ENCODE measurements at places on chromosomes 16 and 17.
A peak's percentile ranks its signal among the peaks of the same experiment; 100 is the strongest.

DNA sequence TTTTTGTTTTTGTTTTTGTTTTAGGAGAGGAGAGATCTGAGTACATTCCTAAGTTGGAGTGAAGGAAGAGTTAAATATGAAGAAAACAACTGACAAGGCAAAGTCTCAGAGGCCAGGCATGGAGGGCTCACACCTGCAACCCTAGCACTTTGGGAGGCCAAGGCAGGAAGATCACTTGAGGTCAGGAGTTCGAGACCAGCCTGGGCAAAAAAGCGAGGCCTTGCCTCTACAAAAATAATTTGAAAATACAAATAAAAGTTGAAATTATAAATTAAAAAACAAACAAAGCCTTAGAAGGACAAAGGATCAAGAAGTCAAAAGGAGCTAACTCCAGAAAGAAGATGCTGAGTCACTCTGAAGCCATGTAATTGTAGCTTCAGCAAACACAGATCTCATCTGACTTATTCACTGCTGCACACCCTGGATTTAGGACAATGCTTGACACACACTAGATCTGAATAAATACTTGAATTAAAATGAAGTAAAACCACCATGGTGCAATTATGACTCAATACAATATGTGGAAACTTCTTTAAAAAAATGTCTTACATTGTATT, 9.1 kb downstream of the CEP20 start:
- no peak for DNase-seq

GRCh38 chr17:74972107-74972972, at the start of gene HID1:
Gene HID1, minus strand, starts transcription at chr17:74972759. Its CDS starts 103 bp downstream, at chr17:74972656.
- DNase-seq: peak; percentile 21

DNA sequence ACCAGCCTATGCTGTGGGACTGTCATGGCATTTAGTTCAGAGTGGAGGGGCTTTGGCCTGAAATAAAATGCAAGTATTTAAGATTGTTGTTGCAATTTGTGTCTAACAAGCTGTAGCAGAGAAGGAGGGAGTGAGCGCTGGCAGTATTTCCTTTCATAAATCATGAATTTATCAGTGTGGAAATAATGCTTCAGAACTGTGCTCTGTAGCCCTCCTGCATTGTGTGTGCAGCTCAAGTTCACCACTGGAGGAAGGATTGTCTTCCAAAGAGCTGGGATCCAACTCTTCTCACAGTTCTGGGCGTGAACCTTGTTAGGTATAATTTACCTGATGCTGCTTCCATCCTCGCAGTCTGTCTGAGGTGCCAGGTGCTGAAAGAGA, 15.1 kb downstream of the SNX11 start:
- DNase-seq: no peak

GRCh38 chr17:4942760-4943508, 2.9 kb downstream of the RNF167 start:
- no peak for DNase-seq

GRCh38 chr17:43418441-43419374, 19.9 kb downstream of the ARL4D start:
- DNase-seq: no peak

- DNase-seq: no peak
Measured at GRCh38 chr16:79982361-79982760, 381.8 kb upstream of the MAF start.

DNA sequence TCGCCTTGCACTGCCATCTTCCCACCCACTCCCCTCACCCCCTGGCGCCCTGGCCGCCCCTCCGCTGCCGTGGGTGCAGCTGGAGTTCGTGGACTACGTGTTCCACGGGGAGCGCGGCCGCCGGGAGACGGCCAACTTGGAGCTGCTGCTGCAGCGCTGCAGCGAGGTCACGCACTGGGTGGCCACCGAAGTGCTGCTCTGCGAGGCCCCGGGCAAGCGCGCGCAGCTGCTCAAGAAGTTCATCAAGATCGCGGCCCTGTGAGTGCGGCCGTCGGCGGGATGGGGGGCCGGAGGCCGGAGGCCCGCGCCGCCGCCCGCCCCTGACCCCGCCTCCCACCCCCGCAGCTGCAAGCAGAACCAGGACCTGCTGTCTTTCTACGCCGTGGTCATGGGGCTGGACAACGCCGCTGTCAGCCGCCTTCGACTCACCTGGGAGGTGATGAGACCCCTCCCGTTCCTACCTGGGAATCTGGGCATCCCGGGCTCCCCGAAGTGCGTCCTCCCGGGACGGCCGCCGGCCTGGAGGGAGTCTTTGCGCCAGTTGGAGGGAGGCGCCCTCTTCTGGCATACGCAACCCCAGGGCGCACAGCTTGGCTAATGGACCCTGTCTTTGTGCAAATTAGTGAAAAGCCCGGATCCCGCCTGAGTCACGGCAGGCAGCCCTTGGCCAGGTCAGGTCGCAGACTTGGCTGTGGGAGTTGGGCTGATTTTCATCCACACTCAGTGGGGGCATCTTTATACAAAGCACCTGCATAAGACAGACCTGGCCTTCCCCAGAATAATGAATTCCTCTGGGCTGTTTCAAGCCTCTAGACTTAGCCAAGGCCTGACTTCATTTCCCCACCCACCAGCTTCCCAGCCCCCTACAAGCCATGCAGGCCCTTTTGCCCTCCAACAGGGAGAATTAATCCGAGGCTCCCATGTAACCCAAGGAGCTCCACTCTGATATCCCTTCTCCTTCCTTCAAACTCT, 14.3 kb downstream of the RAPGEFL1 start:
- DNase-seq: peak; percentile 82

DNA sequence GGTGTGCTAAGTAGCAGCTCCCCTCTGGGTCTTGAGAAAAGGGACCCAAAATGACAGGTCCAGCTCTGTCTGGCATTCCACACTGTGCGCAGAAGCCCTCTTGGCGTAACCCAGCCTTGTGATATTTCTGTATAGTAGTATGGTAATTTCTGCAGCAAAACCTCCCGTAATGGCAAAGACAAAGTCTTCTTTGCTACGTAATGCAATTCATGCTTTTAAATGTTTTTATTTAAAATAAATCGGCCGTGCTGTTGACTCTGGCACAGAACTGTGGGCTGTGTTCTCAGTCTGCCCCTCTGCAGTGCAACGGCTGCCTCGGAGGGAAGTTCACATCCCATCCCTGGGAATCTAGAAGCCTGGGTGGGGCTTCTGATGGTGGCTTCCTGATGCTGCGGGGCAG, 75.2 kb downstream of the ASIC2 start:
- DNase-seq: no peak

GRCh38 chr17:58294034-58294433, 13.3 kb upstream of the MPO start:
- no peak for DNase-seq

DNA sequence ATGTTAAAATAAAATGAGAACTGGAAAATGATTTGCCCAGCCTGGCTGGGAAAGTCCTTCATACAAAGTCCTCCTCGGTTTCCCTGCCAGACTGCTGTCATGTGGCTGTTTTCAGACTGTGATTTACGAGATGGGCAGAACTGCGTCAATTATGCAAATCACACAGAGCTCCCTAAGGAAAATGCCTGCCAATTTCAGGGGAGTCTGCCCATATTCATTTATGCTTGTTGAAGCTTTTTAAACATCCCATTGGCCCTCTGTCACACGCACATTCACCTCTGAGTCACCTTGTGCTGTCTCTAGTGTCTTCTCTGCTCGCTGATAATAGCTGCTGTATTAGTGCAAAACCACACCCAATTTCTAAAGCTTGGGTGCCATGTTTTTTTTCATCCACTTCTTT, 81.7 kb upstream of the FAM20A start:
- DNase-seq: no peak

GRCh38 chr16:3017794-3018506, at the start of gene CLDN6:
Gene CLDN6, minus strand, starts transcription at chr16:3018183. Its CDS starts 2,162 bp downstream, at chr16:3016021.
- no peak for DNase-seq

DNA sequence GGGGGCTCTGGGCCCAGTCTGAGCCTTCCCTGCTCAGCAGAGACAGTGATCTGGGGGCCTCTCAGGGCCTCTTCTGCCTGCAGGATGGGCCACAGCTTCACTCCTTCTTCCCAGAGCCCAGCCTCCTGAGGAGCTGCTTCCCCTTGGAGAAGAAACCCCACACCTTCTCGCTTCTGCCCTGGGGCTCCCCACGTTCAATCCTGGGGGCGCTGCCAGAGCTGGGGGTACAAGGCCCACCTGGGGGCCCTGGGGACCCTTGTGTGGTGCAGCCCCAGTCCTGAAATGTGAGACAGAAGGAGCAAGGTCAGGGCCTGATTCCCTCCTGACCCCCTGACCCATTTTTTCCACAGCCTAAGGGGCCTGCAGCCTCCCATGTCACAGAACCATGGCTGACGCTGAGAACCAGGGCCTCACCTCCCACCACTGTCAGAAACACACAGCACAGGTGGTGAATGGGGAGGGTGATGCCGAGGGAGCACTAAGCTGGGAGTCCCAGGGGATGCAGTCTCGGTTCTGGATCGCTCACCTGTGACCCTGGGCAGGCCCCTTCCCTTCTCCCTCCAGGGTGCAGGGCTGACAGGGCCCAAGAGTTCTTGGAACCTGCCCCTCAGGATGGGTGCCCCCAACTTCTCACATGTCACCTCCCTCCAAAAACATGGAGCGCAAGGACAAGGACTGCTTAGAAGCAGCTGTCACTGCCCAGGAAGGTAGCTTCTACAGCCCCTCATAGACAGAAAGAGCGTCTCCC, 21.6 kb upstream of the MPO start:
- no peak for DNase-seq

- no peak for DNase-seq
Measured at GRCh38 chr17:31387438-31387837, 4.0 kb upstream of the RAB11FIP4 start.

DNA sequence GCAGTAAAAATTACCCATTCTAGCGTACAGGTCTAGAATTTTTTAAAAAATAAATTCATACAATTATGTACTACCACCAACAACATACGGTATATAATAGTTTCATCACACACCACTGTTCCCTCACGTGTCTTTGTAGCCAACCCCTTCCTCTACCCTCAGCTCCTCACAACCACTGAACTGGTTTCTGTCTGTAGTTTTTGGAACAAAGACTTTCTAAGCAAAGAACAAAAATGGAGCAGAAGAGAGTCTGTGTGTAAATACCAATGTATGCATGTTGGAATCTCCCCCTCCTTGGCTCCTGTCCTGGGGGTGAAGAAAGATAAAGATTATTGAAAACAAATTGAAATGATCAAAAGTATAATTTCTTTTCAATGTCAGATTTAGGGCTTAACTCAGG, 31.9 kb upstream of the CCR7 start:
- no peak for DNase-seq

GRCh38 chr16:79750311-79750710, 149.8 kb upstream of the MAF start:
- no peak for DNase-seq

DNA sequence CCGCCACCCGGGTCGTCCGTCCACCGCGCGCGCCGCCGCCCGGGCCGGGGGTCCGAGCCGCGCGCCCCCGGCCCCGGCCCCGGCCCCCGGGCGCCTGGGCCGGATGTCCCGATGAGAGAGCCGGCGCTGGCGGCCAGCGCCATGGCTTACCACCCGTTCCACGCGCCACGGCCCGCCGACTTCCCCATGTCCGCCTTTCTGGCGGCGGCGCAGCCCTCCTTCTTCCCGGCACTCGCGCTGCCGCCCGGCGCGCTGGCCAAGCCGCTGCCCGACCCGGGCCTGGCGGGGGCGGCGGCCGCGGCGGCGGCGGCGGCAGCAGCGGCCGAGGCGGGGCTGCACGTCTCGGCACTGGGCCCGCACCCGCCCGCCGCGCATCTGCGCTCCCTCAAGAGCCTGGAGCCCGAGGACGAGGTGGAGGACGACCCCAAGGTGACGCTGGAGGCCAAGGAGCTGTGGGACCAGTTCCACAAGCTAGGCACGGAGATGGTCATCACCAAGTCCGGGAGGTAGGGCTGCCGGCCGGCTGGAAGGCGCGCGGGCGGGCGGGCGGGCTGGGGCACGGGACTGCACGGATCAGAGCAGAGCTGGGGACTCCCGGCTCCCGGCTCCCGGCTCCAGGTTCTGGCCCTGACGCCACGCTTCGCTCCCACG, 548 bp downstream of the TBX2 start:
- DNase-seq: no peak

DNA sequence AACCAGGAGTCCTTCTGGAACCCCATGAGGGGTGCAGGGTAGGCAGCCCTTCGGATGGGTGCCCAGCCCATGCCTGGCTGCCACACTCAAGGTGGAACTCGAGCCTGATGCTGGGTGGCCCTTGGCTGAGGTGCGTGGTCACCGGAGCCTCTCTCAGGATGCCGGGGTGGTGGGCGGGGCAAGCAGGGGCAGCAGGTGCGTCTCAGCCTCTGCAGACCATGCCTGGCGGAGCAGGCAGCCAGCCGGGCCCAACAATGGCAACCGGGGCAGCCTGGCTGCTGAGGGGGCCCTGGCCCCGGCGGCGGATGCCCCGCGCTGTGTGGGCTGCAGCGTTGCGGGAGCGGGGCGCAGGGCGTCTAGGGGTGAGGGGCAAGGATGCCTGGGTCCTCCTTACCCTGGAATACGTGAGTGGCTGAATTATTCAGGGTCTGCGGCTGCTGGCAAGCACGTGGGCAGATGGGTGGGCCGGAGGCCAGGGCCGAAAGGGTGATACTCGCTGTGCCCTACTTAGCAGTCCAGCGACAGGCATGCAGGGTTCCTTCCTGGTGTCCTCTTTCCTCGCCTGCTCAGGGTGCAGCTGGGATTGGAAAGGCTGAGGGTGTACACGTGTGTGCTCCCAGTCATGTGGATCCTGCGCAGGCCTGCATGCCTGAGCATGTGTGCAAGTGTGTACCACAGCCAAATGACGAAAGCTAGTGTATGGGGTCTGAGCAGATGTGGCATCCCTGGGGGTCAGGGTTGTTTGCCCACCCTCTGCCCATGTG, 14.6 kb downstream of the MYO15A start:
- no peak for DNase-seq

DNA sequence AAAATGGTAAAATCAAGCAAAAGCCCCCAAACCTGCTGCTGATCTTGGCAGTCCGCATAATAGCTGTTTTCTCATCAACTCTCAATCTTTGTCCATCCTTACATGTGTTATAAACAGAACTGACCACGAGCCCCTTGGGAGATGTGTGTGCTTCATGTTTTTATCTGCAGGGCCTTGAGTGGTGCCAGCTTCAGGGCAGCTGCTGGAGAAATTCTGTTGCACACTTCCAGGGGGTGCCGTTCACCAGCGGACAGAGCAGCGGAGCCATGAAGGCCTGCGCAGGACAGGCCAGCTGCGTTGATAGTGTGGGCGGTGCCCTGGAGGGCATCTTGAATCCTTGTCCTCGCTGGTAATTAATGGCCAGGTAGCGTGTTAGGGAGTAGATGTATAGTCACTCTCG, 20.1 kb downstream of the MPRIP start:
- no peak for DNase-seq

- DNase-seq: no peak
Measured at GRCh38 chr16:71769222-71769621, 39.4 kb downstream of the AP1G1 start.

DNA sequence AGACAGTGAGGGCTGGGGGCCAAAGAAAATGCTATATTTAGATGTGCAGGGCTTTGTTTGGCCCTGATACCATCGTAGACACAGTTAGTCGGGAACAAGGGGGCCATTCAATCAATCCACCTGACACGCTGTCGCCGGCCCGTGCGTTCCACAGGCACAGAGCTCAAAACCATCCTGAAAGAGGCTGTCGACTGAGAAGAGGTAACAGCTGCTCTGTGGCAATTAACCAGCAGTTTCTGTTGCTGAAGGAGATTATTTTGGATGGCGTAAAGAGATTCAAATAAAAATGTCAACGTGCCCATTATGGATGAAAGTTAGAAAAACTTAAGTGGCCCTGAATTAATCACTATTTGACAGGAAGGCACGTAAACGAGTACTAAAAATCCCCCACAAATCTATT, 276.2 kb upstream of the IRX5 start:
- DNase-seq: no peak
